NCI-H774 (cell line): ENCODE measurements at places on chromosomes 4 and X.

DNA sequence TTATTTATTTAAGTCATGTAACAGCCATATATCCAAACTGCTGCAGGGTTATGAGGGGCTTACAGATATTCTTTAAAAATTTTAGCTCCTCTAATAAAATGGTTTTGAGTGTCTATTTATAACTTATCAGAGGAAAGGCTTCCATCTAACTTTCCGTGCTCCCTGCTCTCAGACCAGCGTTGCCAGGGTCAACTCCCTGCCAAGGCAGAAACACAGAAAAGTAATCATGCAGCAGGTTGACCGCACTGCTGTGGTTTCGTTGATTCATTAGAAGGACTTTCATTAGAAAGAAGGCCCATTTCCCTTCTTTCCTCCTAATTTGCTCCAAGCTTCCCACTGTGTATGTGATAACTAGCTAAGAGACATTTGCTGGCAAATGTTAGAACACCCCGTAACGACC lies 33.9 kb downstream of the BCLAF3 start:
- DNase-seq: no peak

- DNase-seq: no peak
Measured at GRCh38 chr4:65999518-65999871, 329.2 kb upstream of the EPHA5 start.

GRCh38 chrX:14798805-14799397 lies 74.0 kb downstream of the FANCB start:
- DNase-seq: no peak

GRCh38 chrX:9379697-9380551 lies 84.9 kb upstream of the TBL1X start:
- no peak for DNase-seq

- no peak for DNase-seq
Measured at GRCh38 chr4:169957785-169958184, 68.4 kb downstream of the MFAP3L start.

DNA sequence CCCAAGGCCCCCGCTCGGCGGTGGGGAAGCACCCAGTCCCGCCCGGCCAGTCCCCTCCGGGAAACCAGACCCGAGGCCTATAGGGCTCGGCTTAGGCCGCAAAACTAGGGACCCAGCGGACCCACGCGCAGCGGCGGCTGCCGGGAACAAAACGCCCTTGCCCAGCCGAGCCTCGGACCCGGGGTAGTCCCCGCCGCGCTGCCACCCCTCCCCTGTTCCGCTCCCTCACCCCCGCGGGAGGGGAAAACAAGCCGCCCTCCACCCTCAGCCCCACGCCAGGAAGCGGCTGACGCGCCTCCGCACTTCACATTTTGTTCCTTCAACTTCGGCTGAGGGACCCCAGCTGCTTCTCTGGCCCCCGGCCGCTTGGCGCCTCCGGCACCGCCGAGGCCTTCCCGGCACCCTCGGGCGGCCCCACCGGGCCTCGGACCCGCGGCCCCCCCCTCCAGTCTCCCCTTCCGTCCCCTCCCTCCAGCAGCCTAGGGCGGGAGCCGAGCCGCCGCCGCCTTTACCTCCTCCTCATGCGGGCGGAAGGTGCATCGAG lies 694 bp downstream of the PDS5A start:
- DNase-seq: no peak

DNA sequence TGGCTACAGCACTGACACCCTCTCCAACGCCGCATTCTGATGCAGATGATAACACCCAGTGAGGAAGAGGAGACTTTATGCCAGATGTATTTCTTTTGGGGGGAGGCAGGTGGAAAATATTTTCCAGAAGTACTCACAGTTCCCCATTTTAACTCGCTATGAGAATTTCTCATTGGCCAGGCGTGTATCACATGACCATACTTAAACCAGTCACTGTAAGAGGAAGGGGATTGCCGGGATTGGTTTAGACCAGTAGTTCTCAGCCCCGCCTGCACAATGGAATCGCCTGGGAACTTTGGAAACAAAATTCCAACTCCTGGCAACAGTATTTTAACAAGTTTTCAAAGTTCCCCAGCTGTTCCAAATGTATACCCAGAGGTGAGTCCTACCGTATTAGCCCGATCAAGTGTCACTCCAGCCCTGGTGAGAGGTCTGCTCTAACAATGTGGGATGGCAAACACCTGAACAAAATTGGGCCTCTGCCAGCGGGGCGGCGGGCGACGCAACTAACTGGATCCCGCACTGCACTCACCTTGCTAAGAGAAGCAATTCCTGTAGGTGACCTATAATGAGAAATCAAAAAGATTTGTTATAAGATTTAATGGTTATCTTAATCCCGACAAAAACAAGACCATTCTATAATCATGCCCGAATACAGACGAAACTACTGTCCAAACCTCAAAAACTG lies 2.9 kb upstream of the MSL3 start:
- DNase-seq: no peak

- DNase-seq: no peak
Measured at GRCh38 chr4:723751-724530, 18.3 kb downstream of the PCGF3 start.

- DNase-seq: no peak
Measured at GRCh38 chrX:136665258-136665900, 17.4 kb downstream of the CD40LG start.
